Fibroblast of skin of back (primary cell): ENCODE measurements at places on chromosomes 12 and 14.
A peak's percentile ranks its signal among the peaks of the same experiment; 100 is the strongest.

- no peak for DNase-seq
These were observed 15.4 kb downstream of the TMEM52B start for GRCh38 chr12:10194160-10194670.

GRCh38 chr12:6125310-6125608 is 789 bp upstream of the VWF start:
- no peak for DNase-seq

DNA sequence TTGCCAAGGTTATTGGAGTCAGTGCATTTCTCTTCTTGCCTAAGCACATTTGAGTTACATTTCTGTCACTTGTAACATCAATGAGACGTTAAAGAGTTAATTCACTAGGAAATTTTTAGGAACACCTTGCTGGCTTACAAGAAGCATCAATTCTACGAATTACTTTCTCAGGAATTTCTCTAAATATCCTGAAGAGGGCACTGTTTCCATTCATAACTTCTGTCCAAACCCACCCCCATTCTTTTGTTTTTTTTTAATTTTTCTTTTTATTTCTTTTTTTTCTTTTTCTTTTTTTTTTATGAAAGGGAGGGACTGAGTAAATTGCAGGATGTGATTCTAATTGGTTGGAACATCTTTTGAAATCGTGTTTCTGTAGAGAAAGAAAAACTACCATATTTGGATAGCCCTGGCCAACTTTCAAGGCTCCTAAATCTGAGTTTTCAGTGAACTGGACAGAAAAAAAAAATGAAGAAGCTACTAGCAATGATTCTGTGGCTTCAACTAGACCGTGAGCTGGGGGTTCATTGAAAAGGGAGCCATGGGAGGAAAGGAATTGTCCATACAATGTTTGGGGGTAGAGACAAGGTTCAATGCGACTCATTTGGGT is 285.3 kb downstream of the DAD1 start:
- peak; percentile 17 for DNase-seq

DNA sequence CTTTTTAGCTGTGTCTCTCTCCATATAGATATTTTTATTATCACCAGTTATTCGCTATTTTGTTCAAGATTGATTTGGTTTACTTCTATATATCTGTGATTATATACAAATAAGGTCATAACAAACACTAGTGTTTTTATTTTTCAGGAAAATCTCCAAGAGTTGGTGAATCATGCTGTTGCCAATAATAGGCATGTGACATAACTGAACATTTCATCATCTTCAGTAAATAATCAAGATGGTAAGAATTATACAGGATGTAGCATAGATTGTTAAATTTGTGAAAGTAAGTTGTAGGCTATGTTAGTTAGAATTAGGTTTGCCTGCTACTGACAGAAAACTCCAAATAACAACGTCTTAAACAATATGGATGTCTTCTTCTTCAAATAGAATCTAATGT is 240.9 kb upstream of the PDE3A start:
- no peak for DNase-seq

DNA sequence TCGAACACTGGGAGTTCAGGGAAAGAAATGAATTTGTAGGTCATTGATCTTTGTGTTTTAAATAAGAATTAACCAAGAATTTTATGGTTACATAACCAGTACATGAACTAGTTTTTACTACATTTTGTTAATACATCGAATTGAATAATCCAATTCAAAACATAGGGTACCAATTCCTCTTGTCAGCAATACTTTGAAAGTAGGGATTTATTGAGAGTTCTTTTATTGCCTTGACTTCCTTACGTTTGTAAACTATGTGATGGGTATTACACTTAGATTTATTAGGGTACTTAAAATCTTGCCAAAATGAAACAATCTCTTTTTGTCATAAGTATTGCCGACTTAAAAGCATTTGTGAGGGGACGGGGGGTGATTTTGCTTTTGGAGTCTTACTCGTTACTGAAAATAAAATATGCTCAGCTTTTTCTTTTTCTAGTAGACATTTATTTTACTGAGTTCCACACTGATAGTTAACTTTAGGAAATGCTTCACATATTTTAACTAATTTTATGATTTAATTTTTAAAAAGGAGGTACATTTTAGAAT is 22.4 kb downstream of the SOCS2 start:
- no peak for DNase-seq

- DNase-seq, result no peak
These were observed 162.1 kb downstream of the ESRRB start for GRCh38 chr14:76537906-76538647.

DNA sequence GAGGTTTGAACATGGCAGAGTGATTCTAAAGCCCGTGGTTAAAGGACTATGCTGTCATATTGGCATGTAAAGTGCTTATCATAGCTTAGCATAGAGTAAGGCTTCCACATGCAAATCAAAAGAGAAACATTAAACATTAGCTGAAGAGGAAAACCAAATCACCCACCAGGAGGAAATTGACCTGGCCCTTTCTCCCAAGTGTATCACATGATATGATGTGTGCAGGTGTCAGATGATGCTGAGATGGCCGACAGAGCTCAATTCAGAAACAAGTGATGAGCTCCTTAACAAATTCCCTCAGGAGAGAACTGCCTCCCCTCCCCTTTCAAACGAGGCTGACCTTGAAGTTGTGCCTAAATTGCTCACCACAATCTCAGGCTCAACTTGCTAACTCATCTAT is 217.1 kb upstream of the BTG1 start:
- DNase-seq, result no peak

DNA sequence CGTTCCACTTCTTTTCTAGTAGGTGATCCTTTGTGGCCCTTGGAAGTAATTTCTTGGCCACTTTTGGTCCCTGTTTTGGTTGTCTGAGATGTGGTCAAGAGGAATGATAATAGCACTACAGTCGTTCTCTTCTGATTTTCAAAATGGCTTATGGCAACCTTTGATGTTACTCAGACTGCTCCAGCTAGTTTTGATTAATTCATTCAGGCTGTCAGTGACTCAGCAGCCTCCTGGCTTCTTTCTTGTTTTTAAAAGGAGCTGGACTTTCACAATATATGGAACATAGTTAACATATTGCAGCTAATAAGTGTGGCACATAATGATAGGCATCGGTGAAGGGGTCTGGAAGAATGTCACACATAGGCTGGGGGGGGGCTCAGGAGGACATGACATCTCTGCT is 47.3 kb downstream of the WDR20 start:
- DNase-seq, result peak; percentile 83

GRCh38 chr12:95195122-95195521 is 22.1 kb downstream of the FGD6 start:
- DNase-seq, result no peak
